ENCODE measurements at places on chromosomes 3 and 15.
A peak's percentile ranks its signal among the peaks of the same experiment; 100 is the strongest.

- peak; percentile 28 for DNase-seq
Observed at GRCh38 chr3:152556731-152557254, 278.1 kb upstream of the P2RY1 start.

DNA sequence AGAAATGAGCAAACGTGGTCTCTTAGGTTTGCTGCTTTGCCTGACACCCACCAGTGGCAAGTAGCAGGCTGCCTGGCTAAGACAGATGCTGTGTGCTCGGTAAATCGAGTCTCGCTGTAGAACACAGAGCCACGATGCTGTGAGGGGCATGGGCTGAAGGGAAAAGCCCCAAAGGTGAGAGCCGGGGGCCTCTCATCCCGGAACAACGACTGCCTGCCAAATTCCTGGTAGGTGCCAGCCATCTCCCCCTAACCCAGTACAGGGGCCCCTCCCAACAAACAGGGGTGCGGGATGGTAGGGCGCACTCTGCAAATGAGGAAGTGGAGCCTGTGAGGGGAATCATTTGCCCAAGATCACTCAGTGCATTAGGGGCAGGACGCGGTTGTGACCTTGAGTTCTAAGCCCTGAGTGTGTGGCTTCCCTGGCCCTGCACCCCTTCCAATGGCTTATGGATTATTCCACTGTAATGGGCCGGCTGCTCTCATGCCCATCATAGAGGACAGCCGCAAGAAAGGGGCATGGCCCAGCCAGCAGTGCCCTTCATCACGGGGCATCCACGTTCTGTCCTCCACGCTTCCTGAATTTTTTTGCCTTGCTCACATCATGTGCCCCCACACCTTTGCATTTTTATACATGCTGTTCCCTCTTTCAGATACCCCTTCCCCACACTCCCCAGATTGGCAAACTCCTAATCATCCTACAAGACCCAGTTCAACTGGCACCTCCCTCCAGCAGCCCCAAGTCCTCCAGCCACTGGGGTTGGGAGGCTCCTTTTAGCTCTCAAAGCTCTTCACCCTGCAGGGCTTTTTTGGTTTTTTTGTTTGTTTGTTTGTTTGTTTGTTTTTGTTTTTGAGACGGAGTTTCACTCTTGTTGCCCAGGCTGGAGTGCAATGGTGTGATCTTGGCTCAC lies 125.4 kb downstream of the NUP210 start:
- DNase-seq = no peak

DNA sequence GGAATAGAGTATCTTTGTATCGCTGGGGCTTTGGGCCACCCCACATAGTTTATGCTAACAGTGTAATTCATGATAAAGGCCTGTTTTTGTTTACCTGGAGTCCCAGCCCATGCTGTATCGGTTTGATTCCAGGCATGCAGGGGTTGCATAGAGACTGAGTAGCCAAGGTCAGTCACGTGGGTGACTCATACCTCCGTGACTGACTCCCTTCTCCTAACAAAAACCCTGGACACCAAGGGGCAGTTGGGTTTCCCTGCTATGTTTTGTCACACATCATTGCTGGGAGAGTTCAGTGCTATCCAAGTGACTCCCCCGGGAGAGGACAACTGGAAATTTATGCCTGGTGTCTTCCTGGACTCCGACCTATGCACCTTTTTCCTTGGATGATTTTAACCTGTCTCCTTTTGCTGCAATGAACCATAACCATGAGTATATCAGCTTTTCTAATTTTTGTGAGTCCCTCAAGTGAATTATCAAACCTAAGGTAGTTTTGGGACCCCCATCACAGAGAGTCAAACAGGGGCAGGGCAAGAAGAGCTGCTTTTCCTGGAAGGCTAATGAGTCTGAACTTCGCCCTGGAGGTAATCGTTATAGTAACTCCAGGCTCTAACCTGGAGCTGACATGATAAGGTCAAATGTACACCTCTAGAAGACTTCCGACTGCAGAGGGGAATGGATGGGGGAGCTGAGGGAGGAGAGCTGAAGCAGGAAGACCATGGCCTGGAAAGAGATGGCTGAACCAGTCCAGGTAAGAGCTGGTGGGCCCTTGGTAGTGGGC lies 57.0 kb downstream of the SRGAP3 start:
- DNase-seq = no peak

- DNase-seq = no peak
Observed at GRCh38 chr3:166498446-166498845, 661.2 kb upstream of the BCHE start.

DNA sequence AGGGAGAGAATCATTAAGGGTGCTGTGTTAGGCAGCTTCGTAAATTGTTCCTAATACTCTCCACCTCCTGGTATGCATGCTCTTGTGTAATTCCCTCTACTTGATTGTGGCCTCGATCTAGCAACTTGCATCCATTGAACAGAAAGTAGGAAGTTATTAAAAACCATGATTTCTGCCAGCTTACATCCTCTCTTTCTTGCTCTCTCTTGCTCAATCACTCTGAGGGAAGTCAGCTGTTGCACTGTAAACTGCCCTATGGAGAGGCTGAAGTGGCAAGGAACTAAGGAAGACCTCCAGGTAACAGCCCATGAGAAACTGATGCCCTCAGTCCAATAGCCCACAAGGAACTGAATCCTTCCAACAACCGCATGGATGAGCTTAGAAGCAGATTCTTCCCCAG lies 92.6 kb downstream of the ERC2 start:
- DNase-seq = no peak

DNA sequence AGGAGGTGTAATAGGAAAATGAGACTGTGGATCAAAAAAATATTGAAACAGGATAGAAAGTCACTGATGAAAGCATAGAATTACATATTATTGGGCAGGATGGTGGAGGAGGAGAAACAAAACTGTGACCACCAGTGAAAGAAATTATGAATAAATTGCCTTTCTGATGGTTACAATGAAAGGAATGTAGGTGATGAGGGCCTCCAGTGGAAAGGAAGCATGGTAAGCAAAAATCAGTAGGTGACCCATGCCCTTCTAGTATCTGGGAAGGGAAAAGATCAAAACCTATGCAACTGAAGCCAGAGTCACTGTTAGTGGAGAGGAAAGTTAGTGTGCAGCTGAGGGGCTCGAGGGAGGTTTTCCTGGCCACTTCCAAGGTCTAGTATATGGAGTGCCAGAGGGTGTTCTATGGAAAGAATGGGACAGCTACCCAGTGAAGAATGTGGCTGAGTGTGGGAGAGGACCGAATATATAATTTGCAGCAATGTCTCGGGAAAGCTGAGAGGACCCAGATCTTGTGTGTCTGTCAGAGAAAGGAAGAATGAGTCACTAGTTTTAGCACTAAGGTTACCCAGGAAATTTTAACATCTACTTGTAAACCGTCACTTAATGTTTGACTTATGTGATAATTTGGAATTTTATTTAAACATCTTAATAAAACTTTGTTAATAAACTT lies 146.2 kb downstream of the NFKBIZ start:
- DNase-seq = peak; percentile 58

DNA sequence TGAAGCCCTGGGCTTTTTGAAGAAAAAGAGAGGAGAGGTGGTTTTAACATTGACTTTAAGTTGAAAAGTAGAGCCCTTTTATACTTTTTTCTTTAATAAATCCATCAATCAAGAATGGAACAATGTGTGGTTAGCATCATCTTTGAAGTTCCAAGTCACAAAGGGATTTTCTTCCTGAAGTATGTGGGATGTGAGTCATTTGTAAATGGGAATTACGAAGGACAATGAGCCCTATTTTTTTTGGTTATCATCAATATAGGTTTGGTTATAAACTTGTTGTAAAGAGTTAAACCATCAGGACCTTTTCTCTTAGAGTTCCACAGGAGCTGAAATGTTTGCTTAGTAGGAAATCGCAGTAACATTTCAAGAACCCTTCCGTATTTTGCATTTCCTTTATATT lies 38.3 kb downstream of the PIK3CA start:
- no peak for DNase-seq

DNA sequence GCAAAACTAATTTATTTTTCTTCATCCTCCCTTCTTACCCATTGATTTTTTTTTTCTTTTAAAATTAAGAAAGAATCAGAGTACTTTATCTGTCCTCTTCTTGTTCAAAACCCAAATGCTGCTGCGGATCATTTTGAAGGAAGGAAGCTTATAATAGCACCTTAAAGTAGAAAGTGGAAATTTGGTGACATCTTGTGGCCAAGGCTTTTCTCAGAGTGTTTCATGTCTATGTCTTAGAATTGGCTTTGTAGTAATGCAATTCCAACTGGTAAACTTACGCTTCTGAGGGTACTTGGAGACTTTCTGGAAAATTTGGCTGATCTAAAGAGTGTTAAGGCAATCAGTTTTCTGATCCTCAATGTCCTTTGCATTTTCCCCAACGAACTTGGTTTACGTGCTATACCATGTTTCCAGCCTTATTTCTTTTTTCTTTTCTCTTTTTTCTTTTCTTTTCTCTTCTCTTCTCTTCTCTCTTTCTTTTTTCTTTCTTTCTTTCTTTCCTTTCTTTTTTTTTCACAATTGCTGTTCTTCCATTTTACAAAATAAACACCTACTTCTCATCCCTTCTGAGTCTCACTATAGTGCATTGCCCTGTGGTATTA lies 30.7 kb downstream of the C3orf38 start:
- DNase-seq = peak; percentile 71

DNA sequence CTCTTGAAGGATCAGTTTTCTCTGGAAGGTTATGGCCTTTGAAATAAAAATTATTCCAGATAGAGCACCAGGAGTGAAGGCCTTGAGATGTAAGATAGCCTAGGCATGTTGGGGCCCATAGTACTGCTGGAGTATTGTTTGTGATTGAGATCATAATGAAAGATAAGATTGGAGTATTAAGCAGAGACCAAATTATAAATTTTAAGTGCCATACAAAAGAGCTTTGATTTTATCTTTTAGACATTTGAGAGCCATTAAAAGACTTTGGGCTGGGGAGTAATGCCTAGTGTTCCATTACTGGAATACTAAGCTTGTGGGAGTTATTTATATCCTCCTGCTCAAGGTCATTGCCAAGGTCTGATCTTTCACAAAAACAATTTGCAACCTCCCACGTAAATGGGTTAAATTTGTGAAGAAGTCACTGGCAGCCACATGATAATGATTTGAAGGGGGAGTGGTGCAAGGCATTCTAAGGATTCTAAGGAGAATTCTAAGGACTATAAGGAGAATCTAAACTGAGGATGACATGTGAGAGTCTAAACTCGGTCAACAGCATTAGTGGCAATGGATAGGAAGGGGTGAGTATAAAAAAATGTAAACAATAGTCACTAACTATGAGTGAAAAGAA lies 12.8 kb downstream of the ELL3 start:
- DNase-seq = no peak

- DNase-seq = peak; percentile 75
Observed at GRCh38 chr15:84992157-84992944, 10.7 kb downstream of the PDE8A start.

GRCh38 chr15:68632101-68632500 lies 53.3 kb downstream of the CORO2B start:
- no peak for DNase-seq

- DNase-seq = peak; percentile 88
Observed at GRCh38 chr3:8445861-8446260, 55.8 kb upstream of the LMCD1 start.

- DNase-seq = peak; percentile 27
Observed at GRCh38 chr15:59611276-59612260, at the start of gene GCNT3. Gene GCNT3 (plus strand): TSS chr15:59611783. CDS start chr15:59618239, 6,456 bp downstream.

- peak; percentile 54 for DNase-seq
Observed at GRCh38 chr3:107813026-107813425, 277.8 kb downstream of the CD47 start.

DNA sequence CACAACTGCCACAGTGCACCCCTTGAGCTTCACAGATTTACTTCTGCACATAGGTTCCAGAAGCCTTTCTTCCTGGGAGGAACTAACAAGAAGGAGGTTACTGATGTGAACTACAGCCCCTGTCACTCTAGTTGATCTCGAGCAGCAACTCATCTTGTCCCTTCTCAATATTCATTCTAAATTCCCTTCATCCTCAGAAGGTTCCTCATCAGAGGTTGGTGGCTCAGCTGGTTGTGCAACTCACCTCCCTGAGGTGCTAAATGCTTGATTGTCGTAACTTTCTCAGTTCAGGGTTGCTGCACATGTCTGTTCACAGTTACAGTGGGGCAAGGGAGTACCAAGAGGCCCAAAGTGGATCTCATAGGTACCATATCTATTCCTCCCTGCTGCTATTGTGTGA lies 5.7 kb upstream of the A4GNT start:
- DNase-seq = no peak

GRCh38 chr15:77474310-77474988 lies 53.8 kb downstream of the HMG20A start:
- no peak for DNase-seq

GRCh38 chr15:53843869-53844569 lies 84.6 kb upstream of the WDR72 start:
- DNase-seq = no peak

GRCh38 chr3:194235160-194235559 lies 99.2 kb downstream of the HES1 start:
- DNase-seq = no peak

- DNase-seq = peak; percentile 42
Observed at GRCh38 chr3:186790261-186790981, 7.0 kb downstream of the EIF4A2 start.

- DNase-seq = no peak
Observed at GRCh38 chr3:27380433-27381357, 11.5 kb upstream of the NEK10 start.

DNA sequence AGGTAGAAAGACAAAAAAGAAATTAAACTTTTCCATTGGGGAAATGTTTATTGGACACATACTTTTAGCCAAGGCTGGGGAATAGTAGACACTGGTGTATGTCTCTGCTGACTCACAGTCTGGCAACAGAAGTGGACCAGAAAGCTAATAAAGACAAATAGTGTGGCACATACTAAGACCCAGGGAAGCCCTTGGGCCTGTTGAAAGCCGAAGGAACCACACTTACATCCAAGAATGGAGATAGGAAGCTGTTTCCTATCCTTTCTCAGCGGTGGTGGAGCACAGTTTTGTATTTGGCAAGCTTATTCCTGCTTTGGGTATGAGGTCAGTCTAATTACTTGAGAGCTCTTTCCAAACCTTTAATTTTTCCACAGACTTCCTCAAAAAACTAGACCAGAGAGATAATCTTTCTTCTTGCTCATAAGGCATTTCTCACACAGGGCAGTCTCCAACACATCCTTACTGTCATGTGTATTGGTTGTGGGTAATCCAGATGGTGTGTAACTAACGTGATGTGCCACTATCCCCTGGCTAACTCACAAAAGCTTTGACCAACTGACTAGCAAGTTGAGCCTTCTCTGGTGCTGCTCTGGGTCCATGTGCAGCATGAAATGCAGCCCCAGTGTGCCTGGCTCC lies 279.1 kb upstream of the IGF1R start:
- no peak for DNase-seq

DNA sequence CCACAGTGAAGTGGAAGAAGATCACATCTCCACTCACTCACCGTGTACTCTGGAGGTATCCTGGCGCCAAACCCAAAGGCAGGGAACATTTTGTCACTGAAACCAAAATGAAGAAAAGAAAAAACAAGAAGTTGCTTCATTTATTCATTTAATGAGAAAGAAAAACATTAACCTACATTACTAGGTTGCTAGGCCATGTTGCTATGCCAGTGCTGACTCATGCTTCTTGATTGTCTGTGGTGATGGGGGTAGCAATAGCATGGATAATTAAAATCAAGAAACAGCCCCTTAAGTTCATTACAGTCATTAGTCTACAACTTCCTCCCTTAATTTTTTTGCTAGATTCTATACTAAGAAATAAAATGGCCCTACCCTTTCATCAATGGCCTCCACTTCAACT lies 52.7 kb upstream of the MRPL3 start:
- no peak for DNase-seq

Measured in adipocyte (in vitro differentiated cells).